ENCODE measurements at places on chromosomes 11 and 22. TPM values are rescaled to one million over a fixed set of nuclear protein-coding genes. Genes with fewer than 3 reads are reported as not detected.

DNA sequence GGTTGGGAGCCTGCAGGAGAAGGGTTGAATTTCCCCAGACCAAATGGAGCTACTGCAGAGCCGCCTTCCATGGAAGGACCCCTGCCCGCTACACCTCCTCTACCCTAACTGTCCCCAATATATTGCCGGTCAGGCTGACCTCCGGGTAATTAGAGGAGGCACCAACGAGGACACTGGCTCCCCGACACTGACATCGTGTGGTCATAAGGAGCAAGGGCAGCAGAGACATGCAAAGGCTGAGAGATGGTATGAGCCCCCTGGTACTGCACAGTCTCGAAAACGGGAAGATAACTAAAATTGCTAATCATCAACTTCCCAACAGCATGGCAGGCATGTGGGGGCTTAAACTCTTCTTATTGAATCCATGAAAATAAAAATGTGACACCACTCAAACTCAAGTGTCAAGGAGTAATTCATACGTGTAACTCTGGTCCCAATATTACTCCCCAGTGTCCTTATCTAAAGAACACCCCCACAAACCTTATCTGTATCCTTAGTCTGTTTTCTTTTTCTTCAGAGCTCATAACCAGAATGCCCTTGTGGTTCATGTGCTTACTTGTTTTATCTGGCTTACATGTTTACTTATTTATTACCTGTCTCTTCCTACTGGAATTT is 4.4 kb downstream of the CAVIN3 start:
- peak; percentile 21 for DNase-seq

MORC2 gene
- polyA plus RNA-seq: 33.8 TPM

DNA sequence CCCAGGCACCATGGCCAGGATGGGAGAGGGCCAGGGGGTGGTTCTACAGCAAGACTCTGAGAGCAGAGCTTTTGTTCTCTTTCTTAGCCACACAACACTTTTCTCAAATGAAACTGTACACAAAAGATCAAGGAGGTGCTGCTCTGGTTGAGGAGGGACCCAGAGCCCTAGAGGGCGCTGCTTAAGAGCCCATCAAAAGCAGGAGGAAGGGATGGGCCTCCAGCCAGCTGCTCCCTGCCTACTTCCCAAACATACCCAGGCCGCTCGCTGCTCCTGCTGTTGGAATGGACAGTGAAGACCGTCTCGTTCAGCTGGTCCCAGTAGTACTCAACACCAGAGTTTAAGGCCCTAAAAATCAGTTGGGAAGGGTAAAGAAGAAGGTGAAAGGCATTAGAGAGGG is 18.4 kb upstream of the CHRM4 start:
- no peak for DNase-seq

SNX32 gene
- polyA plus RNA-seq: 2.7 TPM

Measured in right renal cortex interstitium (tissue), 3 donors.